Activated T-cell treated with anti-CD3 and anti-CD28 coated beads, Interleukin-2, amount 50 U/mL, for 24 hours (primary cell): ENCODE measurements at places on chromosomes 16 and 17.

DNA sequence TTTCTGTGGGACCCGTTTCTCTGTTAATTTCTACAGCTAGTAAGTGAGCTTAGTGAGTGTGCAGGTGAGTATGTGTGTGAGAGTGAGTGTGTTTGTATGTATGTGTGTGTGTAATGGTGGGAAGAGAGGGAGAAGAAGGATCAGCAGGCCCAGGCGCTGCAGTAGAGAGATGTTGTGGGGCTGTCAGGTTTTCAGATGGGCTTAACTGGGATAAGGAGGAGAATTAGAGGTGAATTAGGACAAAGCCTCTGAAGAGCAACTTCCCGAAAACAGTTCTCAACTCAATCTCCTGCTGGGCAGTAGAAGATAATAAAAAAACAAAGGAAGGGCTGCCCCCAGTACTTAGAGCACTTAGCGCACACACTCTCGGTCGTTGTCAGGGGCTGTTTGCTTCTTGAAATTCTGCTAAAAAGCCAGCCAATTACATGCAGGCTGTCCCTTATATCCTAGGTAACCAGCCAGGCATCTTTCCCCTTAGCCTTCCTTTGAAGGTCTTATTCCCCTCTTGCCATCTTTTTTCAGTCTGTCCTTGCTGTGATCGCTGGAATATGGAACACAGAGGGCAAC lies 63.4 kb downstream of the CLEC16A start:
- no peak for DNase-seq

- DNase-seq, result no peak
Measured at GRCh38 chr17:56158915-56159825, 5.9 kb downstream of the ANKFN1 start.

- peak; percentile 85 for DNase-seq
Measured at GRCh38 chr16:66947302-66948065, 12.2 kb downstream of the CES2 start.

- no peak for DNase-seq
Measured at GRCh38 chr17:28925912-28926365, 23.1 kb upstream of the DHRS13 start.

DNA sequence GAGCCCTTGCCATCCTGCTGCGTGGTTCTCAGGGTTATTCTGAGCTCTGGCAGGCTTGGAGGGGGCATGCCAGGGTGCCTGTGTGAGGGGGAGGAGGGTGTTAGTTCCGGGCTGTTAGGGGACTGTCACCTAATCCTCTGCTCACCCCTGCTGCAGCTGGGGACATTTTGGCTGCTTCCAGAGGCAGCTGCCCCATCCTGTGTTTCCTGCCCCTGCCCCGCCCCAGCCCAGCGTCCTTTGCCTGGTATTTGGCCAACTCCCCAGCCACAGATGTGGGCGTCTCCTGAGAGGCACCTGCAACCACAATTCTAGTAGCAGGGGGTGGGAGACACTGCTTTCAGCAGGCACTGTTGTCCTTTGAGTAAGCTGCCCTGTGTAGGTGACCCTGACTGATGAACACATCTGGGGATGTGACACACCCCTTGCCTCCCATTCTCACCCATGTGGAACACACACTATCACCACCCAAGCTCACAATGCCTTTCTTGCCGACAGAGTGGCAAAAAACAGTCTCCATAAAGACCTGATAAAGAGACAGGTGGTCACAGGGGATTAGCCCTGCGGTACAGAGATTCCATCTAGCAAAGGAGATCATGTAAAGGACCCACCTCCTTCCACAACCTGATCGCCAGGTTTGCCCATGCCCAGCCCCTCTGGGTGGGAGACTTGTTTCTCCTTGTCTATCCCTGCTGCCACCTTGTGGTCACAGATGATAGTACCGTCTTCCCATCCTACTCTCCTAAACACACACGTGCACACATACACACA lies at the start of gene CHRNE:
Gene CHRNE (minus strand): TSS at position 48 of the 768 bp plus-strand sequence. CDS start 35 bp downstream, at position 13.
- peak; percentile 71 for DNase-seq

- DNase-seq, result no peak
Measured at GRCh38 chr16:87528690-87529579, 36.1 kb upstream of the ZCCHC14 start.

GRCh38 chr16:56807011-56807675 lies 57.9 kb upstream of the SLC12A3 start:
- no peak for DNase-seq

GRCh38 chr17:57257195-57257894 lies 1.0 kb downstream of the MSI2 start:
- no peak for DNase-seq

- no peak for DNase-seq
Measured at GRCh38 chr16:50673496-50674275, 7.4 kb downstream of the SNX20 start.
